ENCODE measurements at places on chromosomes 16 and 17.

DNA sequence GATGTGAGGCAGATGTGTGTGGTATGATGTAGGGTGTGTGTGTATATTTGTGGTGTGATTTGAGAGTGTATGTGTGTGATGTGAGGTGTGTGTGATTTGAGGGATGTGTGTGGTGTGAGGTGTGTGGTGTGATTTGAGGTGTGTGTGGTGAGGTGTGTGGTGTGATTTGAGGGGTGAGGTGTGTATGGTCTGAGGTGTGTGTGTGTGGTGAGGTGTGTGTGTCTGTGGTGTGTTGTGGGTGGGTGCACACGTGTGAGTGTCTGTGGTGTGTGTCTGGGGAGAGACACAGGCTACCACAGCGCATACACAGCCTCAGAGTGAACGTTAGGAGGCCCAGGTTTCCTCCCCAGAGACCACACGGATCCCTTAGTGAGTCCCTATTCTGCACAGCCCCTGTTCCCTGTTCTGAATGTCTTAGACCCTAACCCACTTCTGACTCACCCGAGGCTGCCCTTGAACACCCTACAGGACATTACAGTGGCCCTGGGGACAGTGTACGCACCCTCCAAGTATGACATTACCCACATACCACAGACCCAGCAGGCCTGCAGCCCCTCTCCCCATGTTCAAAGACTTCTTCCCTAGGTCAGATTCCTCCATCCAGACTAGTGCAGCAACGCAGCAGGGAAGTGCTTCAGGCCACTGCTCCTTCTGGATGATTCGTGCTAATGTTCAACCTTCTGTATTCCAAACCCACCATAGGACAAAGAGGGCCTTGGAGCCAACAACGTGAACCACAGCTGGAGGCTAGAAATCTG is 3.5 kb upstream of the RAB37 start:
- no peak for DNase-seq

DNA sequence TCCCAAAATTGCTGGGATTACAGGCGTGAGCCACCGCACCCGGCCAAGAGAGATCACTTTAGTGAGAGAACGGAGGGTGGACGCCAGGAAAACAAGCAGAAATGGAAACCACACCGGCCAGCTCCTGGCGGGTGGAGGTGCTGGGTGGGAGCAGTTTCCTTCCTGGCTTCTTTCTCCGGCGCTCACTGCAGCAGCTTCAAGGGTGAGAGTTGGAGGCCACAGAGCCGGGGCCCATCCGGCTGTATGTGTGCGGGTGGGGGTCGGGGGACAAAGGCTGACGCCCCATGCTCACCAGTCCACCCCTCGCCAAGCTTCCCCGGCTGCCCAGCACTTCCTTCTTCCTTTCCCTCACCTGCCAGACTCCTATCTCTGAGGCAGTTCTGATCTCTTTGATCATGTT is 13.5 kb upstream of the BHLHA9 start:
- DNase-seq = no peak

DNA sequence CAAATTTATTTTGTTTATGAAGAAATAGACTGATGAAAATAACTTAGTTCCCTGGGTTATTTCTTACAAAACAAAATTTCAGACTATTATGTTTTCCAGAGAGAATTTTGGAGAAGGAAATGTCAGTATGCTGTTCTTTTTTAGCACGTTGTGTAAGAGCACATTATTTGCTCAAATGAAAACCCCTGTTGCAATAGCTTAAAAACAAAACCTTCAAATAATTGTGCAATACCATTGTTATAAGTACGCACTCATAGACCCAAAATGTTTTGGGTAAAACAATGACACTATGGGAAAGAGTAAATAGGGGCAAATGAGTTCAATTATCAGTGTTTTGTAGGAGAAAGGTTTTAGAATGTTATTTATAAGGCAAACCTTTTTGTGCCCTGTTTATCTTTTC is 18.2 kb downstream of the VMP1 start:
- DNase-seq = no peak

DNA sequence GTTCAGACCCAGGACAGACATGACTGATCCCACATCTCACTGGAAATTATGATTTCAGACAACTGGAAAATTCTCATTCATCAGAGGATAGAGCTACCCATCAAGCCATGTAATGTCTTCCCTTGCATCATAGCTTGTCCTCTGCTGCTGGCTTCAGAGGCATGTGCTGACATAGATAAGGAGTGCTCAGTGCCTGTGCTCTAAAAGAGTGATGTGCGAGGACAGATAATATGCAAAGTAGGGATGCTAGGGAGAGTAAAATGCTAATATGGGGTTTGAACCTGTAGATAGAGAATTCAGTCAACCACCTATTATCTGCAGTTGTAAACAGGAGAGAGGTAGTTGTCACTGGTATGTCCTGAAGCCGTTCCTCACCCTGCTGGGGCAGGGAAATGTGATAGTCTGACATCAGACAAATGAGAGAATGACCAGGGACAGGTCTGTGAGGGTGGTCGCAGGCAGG is 349.7 kb upstream of the CCL2 start:
- DNase-seq = no peak

DNA sequence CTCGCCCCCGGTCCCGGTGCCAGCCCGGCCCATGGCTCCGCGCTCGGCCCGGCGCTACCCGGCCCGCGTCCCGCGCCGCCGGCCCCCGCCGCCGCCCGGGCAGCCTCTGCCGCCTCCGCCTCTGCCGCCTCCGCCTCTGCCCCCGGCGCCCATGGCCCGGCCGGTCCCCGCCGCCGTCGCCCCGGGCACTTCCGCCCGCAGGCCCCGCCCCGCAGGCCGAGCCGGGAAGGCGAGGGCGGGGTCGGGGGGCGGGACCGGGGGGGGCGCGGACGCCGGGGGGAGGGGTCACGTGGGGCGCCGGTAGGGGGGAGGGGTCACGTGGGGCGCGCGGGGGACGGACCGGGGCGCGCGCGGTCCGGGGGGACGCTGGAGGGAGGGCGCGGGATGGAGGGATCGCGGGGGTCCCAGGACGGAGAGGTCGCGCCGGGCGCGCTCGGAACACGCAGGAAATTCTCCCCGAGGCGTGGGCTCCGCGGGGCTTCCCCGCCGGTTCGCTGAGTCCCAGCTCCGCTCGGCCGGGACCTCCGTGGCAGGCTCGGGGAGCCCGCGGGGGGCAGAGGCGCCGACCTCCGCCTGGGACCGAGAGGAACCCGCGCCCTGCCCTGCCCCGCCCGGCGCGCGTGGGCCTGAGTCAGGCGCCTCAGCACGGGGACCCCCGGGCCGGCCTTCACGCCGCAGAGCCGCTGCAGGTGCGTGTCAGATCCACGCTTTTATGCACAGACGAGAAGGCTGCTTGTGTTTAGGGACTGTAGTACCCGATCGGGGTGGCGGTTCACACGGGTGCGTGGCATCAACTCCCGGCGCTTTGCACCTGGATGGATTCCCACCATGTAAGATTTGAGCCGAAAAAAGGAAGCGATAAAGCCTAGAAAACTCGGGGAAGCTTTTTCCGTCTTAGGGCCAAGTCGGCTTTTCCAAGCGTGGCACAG is at the start of gene PGAP6:
Gene PGAP6 (minus strand): TSS at position 190 of the 929 bp plus-strand sequence. CDS start 157 bp downstream, at position 33.
- DNase-seq = no peak

GRCh38 chr17:8463099-8463498 is 27.4 kb downstream of the NDEL1 start:
- DNase-seq = no peak

All from ecto neural progenitor cell (in vitro differentiated cells).